ENCODE measurements at places on chromosomes 12 and 14.

GRCh38 chr14:26606729-26607312, 9.0 kb upstream of the NOVA1 start:
- no peak for DNase-seq

- DNase-seq = peak; percentile 64
Measured at GRCh38 chr14:94164685-94165431, 9.3 kb upstream of the PPP4R4 start.

- DNase-seq = peak; percentile 21
Measured at GRCh38 chr14:35821564-35822411, 4.3 kb upstream of the BRMS1L start.

DNA sequence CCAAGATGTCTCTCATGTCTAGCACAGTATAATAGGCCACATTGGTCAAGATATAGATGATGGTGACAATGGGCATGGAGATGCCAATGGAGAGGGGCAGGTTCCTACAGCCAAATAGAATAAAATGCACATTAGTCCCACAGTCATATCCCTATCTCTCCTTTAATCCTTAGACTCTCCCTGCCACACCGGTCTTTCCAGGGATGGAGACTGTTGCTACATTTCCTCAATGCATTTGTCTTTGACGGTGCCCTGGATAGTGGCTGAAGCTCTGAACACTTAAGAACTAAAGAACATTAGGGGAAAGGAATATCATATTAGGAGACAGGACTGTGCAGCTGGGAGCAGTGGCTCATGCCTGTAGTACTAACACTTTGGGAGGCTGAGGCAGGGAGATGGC, 9.7 kb downstream of the OXA1L start:
- no peak for DNase-seq

DNA sequence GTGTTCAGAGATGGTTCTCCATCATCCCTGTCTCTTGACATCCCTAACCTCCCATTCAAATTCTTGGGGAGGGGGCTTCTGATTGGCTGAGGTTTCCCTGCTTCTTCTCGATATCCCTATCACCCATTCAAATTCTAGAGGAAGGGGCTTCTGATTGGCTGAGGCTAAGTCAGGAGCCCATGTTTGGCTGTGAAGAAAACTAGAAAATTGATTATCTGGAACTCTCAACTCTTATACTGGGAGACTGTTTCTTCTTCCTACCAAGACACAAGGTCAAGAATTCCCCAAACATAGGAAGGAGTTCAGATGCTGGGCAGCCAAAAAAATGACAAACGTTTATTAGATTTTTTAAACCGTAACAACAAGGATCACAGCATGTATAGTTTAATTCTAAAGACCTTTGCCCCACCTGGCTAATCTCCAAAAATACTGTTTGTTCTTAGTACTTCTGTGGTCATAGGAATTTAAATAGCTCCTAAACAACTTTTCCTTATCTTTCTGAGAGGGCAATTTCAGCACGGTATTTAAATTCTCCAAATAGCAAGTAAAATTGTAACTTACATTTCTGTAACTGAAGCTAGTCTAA, 26.4 kb downstream of the SPIC start:
- peak; percentile 2 for DNase-seq

DNA sequence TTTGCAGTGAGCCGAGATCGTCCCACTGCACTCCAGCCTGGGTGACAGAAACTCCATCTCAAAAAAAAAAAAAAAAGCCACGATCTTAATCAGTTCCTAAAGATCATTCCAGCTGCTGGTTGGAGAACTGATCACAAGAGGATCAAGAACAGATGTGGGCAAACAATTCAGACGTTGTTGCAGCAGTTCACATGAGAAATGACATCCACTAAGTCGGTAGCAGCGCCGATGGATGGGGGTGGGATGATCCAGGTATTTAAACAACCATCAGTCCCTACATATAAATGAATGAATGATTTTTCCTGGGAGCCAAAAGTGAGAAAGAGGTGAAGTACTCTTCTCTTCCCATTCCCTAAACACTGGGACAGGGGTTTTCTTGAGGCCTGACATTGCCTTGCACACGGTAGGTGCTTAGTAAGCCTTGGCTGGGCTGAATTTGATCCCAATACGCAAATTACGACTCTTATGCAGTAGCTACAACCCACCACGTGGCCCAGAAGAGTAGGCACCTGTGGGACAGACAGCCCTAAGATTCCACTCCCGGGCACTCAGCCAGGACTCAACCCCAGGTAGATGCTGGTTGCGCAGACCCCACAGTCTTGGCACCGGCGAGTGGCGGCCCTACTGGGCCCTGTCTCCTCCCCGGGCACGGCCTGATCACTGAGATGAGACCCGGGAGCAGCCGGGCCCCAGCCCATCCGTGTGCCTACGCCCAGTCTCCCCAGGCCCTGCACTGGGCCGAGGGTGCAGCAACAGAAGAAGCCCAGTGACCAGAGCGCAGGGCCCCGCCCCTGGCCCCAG, 565 bp downstream of the SPRYD3 start:
- peak; percentile 58 for DNase-seq

DNA sequence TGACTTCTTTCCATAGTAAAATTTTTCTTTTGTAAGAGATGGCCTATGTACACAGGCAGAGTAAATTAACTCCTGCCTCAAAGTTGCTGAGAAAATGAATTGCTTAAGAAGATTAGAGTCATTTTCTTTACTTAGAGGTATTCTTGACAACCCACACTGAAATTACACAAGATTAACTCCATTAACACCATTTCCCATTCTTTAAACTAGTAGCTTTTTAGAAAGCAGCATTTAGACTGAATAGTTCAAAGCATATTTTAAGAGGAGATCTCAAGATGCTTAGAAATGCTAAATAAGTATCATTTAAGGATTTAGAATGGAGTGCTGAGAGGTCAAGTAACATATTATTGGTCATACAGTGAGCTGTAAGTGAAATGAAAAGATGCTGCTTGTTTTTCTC, 35.5 kb downstream of the PUS7L start:
- no peak for DNase-seq

DNA sequence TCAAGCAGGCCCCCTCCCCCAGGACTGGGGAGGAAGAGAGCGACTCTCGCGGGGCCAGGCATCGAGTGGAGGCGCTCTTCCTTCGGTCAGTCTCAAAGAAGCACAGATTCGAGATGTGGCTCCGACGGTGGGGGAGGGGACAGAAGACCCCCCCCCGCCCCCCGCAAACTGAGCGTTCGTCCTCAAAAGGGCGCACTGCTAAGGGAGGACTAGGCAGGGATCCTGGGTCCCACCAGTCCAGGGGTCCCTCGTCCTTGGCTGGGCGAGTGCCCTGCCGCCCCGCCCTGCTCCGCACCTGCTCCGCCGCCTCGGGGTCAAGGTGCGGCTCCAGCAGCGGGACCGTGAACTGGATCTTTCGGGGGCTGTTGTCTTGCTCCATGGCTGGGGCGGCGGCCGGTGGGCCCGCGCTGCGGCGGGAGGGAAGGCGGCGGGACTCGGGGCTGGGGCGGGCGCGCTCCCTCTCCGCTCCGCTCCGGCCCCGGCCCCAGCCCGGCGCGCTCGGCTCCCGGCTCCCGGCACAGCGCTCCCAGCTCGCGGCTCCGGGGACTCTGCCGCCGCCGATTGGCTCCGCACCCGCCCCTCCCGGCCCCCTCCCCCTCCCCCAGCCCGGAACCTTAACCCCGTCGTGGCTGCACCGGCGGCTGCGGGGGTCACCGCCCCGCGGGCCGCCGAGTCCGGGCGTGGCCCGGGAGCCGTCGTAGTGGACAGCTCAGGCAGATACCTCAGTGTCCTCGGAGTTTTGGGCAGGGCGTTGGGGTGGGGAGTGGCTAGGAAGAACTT, at the start of gene PPP1R1A:
Gene PPP1R1A, minus strand, starts transcription at position 550 of the 780 bp plus-strand sequence. Its CDS starts 171 bp downstream, at position 379.
- DNase-seq = no peak

DNA sequence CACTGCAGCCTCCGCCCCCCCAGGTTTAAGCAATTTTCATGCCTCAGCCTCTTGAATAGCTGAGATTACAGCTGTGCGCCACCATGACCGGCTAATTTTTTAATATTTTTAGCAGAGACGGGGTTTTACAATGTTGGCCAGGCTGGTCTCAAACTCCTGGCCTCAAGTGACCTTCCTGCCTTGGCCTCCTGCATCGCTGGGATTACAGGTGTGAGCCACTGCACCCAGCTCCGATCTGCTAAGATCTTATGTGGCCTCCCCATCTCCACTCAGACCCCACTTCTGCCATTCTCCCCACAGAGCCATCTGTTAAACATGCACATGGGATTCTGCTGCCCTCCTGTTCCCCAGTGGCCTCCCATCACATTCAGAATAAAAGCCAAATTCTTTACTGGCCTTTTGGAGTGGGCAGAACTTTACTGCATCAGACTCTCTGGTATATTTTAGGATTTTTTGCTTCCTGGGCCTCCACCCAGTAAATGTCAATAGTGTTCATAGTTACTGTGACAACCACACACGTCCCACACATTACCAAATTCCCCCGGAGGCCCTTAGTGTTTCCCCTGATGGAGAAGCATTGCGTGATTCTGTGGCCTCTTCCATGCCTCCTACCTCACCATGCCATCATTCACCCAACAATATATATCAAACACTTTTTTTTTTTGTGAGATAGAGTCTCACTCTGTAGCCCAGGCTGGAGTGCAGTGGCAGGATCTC, 96.3 kb downstream of the PTPN11 start:
- no peak for DNase-seq

DNA sequence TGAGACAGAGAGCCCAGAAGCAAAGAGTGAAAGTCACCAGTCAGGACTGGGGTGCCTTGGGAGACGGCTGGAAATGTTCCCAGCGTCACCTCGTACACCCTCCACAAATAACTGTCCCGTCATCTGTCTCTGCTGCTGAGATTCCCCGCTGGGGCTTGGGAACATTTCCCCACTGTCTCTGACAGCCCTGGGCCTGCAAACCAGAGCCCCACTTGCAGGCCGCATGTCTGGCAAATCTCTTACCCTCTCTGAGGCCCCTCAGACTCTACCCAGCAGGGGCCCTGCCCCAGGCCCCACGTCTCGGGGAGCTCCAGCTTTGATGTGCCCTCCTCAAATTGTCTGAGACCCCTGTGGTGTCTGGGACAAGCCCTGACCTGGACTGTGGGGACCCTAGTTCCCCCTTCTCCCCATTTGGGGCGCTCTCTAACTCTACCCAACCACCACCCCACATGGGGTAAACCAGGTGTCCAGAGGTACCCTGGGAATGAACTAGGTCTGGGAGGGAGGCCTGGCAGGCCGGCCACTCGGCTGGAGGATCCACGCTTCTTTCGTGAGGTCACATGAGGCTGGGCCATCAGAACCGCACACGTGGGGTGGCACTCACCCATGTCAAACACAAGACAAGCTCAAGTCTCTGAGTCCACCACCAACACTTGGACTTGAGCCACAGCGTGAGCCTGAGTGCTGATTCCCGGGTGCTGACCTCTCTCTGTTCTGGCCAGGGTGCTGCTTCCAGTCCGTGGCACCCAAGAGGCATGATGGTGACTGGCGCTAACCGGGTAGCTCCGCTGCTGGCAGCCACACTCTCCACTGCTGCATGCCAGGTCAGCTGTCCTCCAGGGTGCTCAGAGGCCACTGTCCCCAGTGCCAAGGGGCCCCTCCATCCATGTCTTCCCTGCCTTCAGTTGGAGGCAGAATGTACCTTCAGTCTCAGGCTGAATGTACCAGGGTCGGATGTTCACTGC, 59.8 kb downstream of the DIO3 start:
- DNase-seq = no peak

DNA sequence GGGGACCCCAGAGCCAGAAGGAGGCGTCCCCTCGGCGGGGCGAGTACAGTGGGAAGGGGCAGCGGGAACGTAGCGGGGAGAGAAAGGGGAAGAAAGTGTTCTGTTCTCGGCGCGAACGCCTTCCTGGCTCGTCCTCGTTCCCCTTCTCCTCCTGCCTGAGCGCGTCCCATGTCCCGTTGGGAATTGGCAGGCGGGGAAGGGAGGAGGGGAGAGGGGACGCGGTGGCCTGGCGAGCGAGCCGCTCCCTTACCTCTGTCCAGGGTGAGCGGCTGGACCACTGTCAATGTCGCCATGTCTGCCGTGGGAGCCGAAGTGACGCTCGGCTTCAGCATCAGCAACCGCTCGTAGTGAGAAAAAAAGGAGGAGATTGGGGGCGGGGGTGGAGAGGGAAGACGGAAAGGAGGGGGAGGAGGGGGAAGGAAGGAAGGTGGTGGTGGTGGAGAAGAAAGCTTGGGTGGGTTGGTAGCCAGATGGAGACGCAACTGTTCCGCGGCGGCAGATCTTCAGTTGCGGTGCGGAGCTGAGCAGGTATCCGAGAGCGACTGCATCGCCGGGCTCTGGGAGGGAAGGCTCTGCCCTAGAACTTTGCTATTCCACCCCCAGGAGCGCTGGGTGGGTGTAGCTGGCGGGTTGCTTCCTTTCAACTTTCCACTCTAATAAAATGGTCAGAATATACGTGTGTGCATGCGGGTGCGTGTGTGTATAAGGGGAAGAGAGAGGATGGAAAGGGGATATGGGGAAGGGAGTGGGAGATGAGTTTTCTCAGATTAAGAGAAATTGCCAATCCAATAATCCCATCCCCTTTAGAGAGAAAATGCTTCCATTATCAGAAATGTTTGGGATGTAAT, at the start of gene LIN7A:
Gene LIN7A, minus strand, starts transcription at position 544 of the 848 bp plus-strand sequence. Its CDS starts 212 bp downstream, at position 332.
- peak; percentile 54 for DNase-seq

GRCh38 chr14:66009089-66009488, 477.1 kb upstream of the CCDC196 start:
- no peak for DNase-seq

- DNase-seq = no peak
Measured at GRCh38 chr12:6135071-6135470, 10.6 kb upstream of the VWF start.

DNA sequence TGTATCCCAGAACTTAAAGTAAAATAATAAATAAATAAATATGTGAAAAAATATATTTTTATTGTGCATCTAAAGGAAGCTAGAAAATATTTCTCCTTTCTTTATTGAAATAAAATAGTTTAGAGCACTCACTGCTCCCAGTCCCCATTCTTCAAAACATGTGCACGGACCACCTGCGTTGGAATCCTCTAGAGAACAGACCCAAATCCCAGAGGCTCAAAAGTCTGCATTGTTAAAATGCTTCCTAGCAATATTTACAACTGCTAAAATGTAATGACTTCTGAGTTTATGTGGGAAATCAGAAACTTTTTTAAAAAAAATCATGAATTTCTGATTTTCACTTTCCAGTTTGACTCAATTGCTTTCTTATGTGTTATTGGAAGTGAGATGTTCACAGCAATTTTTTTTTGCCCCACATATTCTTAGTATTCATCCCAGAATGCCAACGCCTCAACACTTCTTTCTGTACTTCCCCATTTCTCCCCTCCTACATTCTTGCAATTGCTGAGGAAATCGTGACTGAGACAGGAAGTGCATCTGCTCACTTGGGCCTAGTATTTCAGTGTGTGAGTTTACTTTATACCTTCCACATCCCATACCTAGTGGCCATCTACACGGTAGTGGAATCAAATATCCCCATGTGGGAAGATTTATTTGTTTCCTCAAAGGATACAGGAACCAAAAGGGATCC, 116.0 kb upstream of the FLRT2 start:
- DNase-seq = no peak

DNA sequence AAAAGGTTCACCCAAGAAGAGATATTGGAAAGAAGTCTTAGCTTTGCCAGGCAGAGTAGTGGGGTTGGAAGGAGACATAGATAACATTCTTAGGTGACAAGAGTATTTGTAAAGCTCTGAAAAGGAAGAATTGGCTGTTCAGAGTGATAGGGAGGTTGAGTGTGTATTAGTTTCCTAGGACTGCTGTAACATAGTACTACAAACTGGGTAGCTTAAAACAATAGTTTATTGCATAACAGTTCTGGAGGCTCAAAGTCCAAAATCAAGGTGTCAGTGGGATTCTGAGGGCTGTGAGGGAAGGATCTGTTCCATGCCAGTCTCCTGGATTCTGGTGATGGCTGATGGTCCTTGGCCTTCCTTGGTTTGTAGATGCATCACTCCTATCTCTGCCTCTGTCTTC, 156.8 kb downstream of the SLC5A8 start:
- DNase-seq = no peak

- no peak for DNase-seq
Measured at GRCh38 chr12:63093711-63094110, 57.3 kb downstream of the AVPR1A start.
